Kidney (tissue), 22 donors: ENCODE measurements at places on chromosomes 5 and 9. TPM values are rescaled to one million over a fixed set of nuclear protein-coding genes. Genes with fewer than 3 reads are reported as not detected.

IFNA21 gene
- polyA plus RNA-seq, result not detected

GDA gene
- polyA plus RNA-seq, result 88.1 TPM

IFNA2 gene
- polyA plus RNA-seq, result not detected

ADGRD2 gene
- not detected for polyA plus RNA-seq

DNA sequence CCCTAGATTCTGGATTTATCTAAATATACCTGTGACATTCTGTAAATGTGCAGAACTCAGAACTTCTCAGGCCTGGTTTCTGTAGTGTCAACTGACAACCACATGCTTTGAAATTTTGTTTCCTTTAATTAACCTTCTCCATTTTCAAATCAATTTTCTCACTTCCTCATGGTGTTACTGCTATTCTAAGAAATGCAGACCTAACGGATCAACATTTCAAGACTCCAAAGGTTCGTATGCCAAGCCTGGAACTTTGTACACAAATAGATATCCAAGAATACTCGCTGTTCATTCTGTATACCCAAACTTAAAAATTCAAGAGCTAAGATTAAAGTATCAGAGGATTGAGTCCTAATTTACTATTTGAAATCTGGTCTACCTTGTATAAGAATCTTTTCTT, 88.1 kb downstream of the SLC24A2 start:
- no peak for DNase-seq

GRCh38 chr5:154898210-154898609, 39.8 kb downstream of the CNOT8 start:
- DNase-seq, result no peak

DNA sequence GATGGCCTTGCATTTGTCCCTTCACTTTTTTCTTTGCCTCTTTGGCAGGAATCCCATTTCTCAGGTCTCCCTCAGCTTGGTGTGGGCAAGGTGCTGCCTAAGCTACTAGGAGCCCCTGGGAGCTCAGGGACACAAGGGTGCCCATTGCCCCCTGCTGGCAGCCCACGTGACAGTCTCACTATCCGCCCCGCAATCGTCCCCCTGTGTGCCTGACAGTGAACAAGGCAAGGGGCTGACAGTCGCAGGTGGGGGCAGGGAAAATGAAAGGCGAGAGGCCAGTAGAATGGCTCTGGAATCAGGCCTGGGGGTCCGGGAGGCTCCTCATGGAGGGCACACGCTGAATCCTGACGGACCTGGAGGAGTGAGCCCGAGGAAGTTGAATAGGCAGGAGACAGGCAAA, 2.0 kb upstream of the PCDH12 start:
- DNase-seq, result no peak

DNA sequence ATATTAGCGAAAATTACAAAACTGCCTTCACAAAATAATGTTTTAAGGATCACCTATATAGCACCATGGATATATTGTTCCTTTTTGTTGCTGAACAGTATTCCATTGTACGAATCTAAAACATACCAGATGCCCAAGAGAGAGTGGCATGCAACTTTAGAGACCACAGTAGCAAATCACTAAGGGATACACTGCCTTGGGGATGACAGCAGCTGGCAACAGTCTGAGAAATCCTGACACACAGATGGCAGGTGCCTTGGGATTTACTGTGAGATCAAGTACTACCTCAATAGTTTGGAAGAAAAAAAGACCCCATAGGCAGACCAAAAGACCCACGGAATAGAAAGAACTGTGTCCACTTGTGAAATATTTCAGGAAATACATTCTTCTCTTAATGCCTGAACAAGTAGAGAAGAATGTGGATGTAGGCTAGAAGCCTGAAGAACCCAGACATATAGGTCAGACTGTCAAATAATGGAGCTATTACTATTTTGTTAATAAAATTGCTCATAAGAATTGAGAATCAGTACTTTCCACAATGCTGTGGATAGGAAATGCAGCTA, 53.4 kb downstream of the PLPP1 start:
- DNase-seq, result no peak

DNA sequence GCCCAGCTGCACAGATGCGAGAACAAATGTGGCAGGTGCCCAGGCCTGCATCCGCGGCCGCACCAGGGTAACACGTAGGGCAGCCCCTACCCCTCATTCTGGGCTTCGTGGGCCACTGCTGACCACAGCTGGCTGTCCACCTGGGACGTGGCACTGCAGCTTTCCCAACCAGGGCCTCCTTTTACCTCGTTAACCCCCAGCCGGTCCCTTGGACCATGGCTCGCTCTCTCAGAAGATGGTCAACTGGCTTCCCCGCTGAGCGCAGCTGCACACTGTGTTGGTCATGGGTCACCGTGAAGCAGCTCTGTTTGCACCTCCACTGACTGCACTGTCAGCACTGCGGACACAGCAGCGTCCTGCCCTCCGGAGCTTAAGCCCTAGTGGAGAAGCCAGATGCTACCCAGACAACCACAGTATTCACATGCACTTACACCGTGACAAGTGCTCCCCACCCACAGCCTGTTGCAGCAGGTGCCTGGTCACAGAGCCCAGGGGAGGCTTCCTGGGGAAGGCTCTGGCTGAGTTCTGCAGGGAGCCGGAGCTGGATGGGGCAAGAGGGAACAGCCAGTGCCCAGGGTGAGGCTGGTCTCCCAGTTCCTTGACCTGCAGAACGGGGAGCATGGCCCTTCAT, 10.5 kb upstream of the PLEKHG4B start:
- peak; percentile 35 for DNase-seq

DNA sequence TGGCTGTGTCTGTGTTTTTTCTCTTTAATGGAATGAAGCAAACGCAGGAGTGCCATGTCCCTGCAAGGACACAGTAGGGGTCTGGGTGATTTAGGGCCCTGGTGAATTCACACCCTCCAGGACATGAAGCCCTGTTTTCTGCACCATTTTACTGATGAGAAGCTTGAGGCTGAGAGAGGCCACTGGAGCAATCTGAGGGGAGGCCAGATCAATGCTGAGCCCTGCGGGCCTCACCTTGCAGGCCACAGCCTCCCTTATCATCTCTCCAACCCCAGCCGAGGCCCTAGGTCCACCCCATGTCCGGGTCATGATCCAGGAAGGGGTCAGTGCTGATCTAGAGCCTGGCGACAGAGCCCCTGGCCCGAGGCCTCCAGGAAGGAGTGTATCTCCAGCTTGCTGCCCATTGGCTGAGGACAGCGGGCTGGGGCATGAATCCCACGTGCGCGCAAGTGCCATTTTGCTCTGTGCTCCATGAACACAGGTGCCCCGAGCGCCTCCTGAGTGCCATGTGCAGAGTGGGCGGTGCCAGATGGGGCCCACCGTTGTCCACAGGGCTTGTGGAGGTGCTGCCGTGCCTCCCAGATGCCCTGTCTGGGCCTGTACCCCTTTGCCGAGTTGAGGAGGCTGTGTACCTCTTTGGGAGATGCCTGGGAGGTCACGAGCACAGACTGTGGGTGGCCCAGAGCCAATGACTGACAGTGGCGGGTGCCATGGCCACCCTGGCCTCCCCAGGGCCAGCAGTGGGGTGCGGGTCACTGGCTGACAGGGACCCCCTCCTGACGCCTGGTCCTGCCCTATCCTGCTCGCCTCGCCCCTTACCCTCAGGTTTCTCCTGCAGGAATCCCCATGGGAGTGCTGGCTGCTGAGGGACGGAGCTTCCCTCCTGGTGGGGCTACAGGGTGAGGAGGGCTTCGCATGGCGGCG, 32.3 kb upstream of the LPCAT1 start:
- DNase-seq, result no peak

- DNase-seq, result peak; percentile 66
Measured at GRCh38 chr5:132268769-132269551, 11.5 kb downstream of the PDLIM4 start.

DNA sequence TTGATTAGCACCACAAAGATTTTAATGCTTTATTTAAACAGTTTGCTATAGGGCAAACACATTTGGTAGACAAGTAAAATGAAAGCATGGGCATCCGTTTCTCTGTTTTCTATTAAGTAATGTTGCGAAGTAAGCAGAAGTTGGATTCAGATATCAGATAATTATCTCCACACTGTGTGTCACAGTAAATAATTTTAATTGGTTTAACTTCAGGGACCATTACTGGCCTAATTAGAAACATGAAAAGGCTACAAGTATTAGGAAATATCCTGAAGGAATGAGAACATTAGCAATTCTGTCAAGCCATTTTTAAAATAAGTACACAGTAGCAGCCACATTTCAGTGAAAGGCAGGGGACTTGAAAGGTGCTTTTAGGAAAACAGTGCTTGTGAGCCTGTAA, 975.4 kb downstream of the NR2F1-AS1 start:
- peak; percentile 13 for DNase-seq

DNA sequence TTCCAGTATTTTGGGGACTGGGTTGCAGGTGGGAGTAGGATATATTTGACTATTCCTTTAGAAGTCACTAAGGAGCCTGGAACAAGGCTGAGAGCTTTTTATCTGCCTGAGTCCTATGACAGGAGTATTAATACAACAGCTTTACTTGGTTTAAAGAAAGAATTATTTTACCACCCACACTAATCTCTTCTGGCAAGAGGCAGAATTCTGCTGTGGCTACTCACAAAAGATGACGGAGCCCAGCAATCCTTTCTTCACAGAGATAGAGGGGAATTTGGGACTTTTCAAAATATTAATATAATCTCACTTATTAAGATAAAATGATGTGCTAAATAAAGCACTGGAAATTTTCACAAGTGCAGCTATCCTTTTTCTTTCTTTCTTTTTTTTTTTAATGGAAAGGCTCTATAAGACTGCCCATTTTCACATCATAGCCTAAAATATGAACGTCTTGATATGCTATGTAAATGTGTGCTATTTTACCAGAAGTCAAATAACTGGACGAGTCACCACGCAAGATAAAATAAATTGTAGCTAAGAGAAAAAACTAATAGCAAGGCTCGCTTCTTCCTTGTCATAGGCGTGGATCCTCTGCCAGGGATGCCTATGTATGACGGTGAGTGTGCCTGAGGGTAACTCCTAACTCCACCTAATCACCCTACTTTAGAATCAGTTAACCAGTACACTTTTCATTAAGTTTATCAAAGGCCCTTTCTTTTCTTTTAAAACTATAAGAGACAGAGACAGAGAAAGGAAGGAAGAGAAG, 76.3 kb downstream of the ZNF608 start:
- DNase-seq, result no peak

GRCh38 chr5:169723103-169723831, 86.2 kb downstream of the DOCK2 start:
- no peak for DNase-seq

- no peak for DNase-seq
Measured at GRCh38 chr9:36401897-36402480, 1.9 kb upstream of the RNF38 start.

DNA sequence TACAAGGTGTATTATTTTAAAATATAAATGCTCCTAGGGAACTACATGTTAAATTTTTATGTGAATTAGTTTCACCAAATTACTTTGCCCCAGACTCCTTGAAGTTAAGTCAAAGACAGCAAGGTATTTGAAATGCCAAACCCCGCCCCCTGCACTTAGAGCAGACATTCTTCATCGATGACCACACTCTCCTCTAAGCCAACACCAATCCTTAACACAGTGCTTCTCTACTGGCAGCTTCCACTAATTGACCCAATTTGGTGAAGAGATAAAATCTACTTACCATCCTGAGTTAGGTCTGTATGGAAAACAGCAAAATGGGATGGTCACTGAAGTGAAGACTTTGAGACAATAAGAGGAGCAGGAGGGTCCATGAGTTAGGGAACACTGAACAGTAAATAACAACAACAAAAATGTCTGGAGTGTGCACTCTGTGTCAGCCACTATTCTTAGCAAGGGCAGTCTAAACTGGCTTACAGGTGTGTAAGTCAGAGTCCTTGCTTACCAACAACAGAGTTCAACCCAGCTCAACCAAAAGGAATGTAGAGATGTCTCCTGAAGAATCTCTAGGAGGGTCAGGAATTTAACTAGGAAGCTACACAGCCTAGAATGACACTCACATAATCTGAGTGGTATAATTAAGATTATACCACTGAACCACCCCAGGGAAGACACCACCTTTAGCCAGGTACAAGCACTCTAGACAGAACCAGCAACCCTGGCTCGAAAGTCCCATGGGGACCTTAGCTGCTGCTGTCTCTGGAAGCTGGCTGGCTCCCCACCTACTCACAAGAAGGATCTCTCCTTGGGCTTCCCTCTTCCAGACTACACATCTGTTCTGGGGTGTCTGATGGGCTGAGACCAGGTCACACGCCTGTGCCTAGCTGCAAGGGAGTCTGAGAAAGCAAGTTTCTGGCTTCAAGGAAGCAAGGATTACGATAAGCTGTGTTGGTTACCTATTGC, 8.8 kb upstream of the UBE2QL1 start:
- no peak for DNase-seq

- no peak for DNase-seq
Measured at GRCh38 chr9:5514617-5515260, 4.4 kb downstream of the PDCD1LG2 start.

DNA sequence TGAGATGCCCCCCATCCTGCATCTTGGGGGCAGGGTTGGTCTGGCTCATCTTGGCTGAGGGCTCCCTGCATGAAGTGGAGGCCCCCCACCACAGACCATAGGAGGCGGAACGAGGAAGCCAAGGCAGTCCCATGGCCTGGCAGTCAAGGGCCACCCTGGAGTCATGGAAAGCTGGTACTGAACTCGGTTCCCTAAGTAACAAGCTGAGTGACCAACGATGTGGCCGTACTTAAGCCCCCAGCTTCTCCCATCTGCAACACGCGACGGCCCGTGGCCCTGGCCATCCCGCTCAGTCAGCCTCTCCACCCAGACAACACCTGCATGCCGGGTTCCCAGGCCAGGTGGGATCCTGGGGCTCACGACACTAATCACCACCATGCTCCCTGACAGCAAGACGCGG, 17.1 kb downstream of the BRD3 start:
- DNase-seq, result peak; percentile 57

DNA sequence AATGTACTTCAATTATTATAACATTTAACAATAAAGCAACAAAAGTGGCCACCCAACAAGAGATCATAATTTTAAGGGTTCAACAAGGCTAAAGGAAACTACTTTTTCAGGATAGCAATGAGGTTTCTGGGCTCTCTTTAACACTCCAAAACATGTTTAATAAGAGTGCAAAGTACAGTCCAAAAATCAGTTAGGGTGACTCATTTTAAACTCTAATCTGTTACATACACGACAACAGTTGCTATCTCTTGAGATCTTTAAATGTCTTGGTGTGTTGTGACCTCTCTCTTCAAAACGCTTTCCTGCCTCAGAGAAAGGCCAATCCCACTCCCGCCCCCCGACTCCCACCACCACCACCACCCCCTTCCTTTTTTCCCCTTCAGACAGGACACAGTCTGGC, 11.5 kb downstream of the NFIB start:
- DNase-seq, result no peak

DNA sequence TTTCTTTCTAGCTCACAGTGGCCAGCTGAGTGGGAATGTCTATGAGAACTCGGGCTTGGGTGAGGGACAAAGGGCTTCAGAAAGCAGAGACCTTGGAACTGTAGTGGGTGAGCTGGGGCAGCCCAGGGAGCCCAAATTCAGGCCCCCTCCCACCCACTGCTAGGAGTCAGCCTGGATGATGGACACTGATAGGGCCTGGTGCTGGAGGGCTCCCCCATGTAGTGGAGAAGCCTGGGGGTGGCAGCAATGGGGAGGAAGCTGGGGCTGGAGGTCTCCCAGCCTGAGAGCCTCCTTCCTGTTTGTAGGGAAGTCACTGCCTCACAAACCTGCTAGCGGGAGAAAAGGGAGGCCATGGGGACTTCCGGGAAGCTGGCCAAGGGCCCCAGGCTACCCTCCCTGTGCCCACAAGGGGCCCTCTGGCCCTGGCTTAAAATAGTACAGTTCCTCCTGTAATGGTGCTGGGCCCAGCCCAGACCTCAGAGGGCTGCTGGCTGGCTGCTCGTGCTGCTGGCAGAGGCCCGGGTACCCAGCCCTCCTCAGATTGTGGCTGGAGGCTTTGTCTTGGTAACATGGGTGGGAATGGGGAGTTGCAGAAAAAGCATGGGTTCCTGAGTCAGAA, 6.3 kb upstream of the NR5A1 start:
- no peak for DNase-seq
